NCI-H187 treated with DMSO at 0.1 percent for 48 hours (cell line): ENCODE measurements at places on chromosomes 5 and 9.

- DNase-seq: no peak
These were observed 417.8 kb downstream of the TMEM161B start for GRCh38 chr5:87850843-87851242.

DNA sequence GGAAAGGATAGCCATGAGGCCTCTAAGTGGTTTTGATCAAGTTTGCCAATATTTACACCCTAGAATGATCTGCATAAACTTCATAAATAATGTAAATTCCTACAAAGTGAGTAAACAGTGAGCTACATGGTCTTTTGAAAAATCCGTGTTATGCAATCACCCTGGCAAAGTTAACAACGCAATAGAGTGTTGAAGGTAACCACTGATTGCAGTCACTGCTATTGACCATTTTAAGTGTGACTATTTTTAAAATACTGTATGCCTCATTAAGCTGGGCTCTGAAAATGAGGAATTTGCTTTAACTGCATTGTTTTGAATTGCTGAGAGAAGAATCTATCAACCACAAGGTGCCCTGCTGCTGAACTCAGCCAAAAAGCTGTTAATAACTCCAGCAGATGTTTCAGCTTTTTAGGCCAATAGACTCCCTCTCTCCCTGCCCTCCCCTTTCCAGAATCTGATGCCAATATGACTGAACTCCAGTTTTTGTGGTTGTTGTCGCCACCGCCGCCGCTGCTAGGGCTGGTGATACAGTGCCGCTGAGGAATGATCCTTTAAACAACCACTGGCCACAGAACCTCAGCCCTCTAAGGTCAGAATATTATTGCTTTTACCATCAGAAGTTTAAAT is 35.3 kb upstream of the SMARCA2 start:
- DNase-seq: no peak

DNA sequence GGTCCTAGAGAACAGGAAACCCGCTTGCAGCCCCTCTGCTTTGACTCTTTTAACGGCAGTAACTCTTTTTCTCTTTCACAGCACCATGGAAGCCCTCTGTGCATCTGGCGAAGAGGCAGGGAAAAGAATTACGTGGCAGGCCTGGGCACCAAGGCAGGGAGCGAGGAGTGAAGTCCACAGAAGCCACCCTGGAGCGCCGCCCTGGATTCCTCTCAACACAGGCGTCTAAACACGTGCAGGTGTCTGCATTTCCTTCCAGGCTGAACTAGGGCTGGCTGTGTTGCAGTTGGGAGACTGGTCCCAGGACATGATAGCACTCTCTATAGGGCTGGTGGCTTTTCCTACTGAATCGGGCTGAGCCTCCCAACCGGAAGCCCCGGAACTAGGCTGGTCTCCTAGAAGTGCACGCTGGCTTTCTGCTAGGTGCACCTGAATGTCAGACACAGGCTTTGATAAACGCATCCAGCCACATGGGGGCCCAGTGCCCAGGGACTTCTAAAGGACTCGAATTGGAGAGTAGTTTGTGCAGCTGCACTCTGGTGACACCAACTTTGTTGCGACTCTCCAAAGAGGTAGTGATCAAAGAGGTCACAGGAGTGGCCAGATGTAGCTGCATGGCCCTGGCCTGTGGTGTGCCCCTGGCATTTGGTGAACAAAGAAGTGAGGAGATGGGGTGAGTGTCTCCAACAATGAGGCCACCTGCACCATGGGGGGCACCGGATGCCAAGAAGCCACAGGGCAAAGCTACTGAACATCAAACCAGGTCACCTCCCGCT is 54.5 kb downstream of the AK8 start:
- no peak for DNase-seq

- DNase-seq: no peak
These were observed 33.4 kb downstream of the DDX4 start for GRCh38 chr5:55771175-55771655.

DNA sequence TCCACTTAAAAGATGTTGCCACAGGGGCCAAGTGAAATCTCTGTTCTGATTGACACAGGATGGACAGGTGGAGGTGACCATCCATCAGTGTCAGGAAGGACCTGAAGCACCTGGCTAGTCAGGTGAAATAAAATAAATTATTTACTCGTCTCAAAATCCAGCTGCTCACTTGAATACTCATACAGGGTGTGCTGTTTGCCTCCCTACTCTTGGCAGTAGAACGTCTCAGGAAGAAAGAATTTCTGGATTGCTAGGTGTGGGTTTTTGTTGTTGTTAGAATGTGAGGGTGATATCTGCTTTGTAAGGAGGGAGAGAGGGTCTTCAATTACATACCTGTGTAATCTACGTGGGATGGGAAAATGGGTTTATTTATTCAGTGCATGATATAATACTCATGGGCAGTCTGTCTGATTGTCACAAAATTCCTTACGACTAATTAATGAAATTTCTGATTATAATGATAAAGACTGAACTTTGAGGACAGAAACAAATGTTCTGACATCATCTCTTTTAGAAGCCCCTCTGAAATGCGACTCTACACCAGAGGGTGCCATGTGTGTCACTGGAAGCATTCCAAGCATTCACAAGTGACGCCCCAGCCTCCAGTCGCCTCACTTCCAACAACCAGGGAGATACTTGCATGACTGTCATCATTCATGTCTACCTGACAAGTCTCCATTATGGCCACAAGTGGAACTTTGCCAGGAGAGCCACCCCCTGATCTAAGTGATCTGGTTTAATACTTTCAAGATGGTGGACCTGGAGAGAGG is 218.4 kb downstream of the GAPVD1 start:
- peak; percentile 22 for DNase-seq

- no peak for DNase-seq
These were observed 10.5 kb downstream of the PROP1 start for GRCh38 chr5:177985430-177986040.

DNA sequence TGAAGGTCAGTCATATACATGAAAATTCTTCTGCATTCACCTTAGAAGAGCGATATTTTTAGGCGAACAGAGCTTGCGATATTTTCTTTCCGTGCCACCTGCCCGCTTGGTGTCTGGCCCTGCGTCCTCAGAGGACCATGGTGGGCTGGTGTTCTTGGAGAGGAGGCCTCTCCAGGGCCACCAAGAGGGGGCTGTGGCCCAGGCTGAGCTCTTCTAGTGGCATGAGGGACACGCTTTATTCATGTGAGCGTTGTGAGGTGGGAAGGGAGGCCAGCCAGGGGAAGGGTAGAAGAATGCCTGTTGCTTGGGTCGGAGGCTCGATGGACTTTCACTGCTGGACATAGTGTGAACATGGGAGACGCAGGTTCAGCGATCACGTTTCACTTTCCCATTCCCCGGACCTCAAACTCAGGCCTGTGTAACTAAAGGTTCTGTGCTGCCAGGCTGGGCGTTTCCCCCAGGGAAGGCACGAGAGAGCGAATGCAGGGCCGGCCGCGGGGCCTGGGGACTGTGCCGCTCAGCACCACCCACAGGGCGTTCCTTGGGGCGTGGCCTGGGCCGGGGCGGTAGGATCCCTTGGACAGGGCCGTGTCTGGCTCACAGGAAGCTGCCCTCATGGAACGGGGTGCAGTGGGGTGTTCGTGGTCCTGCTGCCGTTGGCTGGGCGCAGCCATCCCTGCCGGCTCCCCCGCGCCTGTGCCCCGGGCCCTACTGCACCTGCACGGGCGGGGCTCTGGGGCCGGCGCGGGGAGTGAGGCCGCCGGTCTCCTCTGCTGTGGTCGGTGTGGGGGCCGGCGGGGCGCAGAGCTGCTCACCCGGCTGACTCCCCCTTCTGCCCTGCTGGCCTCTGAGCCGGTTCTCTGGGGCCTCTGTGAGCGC is 40.7 kb upstream of the CLPTM1L start:
- DNase-seq: no peak

- no peak for DNase-seq
These were observed 12.3 kb upstream of the TNFSF15 start for GRCh38 chr9:114818178-114818577.

GRCh38 chr9:87686520-87687090 is 39.3 kb upstream of the CTSL start:
- no peak for DNase-seq

GRCh38 chr5:109030360-109031143 is 282.9 kb downstream of the FER start:
- DNase-seq: no peak

GRCh38 chr9:69097923-69098593 is 62.5 kb downstream of the FXN start:
- DNase-seq: no peak

DNA sequence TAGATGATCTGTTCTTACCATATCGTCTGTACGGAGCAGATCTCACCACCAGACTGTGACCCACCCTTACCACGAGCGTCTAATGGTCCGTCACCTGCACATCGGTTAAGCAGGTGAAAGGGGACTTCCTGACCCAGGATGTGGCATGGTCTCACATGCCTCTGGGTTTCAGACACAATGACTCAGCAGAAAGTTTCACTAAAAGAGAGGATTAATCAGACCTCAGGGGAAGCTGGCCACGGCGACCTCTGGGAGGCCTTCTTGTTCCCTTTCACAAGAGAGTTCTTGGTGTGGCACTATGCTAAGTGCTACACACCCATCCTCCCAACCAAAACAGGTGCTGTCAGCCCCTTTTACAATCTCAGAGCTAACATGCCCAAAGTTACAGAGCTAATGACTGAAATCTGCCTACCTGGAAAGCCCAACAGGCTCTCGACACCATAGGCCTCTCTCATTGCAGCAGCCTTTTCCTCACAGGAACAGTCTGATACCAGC is 41.6 kb downstream of the ADAMTS12 start:
- no peak for DNase-seq

GRCh38 chr5:95895771-95896170 is 65.9 kb downstream of the ELL2 start:
- no peak for DNase-seq

GRCh38 chr9:105858006-105858690 is 163.8 kb downstream of the TMEM38B start:
- no peak for DNase-seq

DNA sequence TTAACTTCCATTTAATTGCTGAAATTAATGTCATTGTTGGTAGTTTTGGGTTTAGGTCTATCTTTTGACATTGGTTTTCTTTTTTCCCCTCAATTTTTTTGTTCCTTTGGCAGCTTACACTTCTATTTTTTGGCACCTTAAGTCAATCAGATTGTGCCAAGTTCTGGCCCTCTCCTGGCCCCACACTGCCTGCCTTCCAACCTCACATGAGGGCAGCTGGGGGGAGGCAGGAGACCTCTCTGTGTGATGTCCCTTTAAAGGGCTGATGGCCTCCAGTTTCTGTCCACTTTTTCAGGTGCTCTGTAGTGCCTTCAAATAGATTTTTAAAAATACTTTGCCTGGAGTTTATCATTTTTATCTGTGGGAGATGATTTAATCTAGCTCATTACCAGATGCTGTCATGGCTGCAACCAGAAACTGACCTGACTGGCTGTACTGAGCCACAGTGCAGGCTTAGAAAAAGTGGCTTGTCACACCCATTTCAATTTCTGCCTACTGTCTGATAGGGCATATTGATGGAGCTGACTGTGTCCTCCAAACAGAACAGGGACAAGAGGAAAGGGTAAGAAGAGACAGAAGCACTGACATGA is 196.6 kb downstream of the FANCC start:
- no peak for DNase-seq

GRCh38 chr9:113154946-113155345 is 4.1 kb downstream of the SLC31A2 start:
- DNase-seq: no peak

DNA sequence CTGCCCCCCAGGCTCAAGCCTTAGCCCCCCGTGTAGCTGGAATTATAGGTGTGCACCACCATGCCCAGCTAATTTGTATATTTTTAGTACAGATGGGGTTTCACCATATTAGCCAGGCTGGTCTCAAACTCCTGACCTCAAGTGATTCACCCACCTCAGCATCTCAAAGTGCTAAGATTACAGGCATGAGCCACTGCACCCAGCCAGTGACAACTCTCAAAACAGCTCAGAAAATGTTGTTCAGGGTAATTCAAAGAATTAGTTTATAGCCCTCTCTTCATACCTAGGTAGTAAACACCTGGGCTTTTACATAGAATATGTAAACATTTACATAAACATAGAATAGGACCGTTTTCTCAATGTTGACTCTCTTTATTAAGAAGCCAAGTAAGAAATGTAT is 168.7 kb downstream of the ENC1 start:
- no peak for DNase-seq

DNA sequence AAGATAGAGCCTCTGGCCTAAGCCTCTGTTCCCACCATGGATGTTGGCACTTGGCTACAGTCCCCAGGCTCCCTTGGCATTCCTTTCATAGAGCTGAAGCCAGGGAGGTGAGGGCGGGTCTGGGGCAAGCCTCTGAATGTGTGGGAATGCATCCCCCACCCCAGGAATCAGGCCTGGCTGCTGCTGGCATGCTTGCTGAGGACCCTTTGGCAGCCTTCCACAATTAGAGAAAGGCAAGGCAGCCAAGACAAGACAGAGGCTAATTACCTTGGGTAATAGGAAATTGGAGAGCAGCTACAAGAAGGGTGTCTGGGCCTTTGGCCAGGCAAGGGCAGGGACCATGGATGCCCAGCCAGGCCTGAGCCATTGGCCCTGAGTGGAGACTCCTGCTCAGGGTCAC is 204.4 kb upstream of the TRIM32 start:
- no peak for DNase-seq

- no peak for DNase-seq
These were observed 75.6 kb upstream of the SH3PXD2B start for GRCh38 chr5:172529896-172530295.

GRCh38 chr9:111231801-111232580 is 98.0 kb downstream of the OR2K2 start:
- DNase-seq: no peak

- DNase-seq: no peak
These were observed 29.3 kb downstream of the CYFIP2 start for GRCh38 chr5:157295247-157295646.

GRCh38 chr5:9765419-9766140 is 135.4 kb upstream of the TAS2R1 start:
- DNase-seq: no peak

- DNase-seq: no peak
These were observed 21.7 kb upstream of the NSD1 start for GRCh38 chr5:177111720-177112394.

- DNase-seq: no peak
These were observed 35.2 kb downstream of the PCDHAC2 start for GRCh38 chr5:141001446-141001843.

GRCh38 chr9:69232135-69232534 is 58.1 kb downstream of the TJP2 start:
- DNase-seq: no peak

DNA sequence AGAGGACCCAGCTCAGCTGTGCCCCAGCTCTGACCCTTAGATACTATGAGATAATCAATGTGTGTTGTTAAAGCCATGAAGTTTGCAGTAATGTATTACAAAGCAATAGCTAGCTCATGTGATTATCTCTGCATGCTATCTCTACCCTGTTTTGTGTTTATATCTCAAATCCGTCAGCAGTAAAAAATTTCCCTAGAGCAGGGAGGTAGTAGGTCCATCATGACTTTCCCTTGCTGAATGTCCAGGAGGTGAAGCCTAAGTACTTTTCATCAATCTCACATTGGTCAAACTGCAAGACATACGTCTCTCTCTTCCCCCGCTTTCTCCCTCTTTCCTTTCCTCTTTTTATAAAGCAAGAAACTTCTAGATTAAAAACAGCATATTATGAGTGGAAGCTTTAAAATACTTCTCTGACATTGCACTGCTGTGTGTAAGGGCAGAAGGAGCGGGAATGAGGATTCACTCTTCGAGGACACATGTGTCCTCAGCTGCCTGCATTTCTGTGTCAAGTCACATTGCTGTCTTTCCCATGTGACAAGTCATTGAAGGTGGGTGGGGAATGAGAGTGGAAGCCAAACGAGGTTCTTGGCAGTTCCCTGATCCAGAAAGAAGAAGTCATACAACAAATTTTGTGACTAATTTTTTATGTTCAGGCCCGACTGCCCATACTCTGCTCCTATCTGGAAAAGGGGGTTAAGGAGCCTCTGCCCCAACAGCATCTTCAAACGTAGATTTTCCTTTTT is 93.1 kb upstream of the RETREG1 start:
- no peak for DNase-seq
